ENCODE measurements at places on chromosomes 16 and 17.
A peak's percentile ranks its signal among the peaks of the same experiment; 100 is the strongest.

GRCh38 chr16:49441366-49441780 lies 67.8 kb downstream of the C16orf78 start:
- DNase-seq: no peak

GRCh38 chr16:87410530-87410929 lies 18.4 kb downstream of the MAP1LC3B start:
- no peak for DNase-seq

GRCh38 chr17:77291591-77292386 lies 151.0 kb downstream of the SEC14L1 start:
- DNase-seq: no peak

- DNase-seq: peak; percentile 67
Observed at GRCh38 chr17:37553401-37553966, 55.7 kb downstream of the SYNRG start.

DNA sequence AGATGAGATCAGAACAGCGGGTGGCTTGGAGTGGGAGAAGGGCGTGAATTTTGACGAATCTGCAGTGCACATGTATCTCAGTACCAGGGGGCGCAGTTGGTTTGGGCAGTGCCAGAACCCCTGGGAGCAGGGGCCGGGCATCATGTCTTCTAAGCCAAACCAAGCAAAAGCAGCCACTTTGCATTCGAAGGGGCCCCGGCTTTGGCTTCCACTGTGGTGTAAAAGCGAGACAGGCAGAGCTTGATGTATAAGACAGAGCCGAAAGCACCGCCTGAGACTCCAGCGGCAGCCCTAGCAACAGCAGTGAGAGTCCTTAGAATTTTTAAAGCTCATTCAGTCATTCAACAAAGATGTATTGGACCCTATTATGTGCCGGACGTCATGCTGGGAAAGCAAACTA lies 3.8 kb upstream of the XYLT1 start:
- DNase-seq: no peak

DNA sequence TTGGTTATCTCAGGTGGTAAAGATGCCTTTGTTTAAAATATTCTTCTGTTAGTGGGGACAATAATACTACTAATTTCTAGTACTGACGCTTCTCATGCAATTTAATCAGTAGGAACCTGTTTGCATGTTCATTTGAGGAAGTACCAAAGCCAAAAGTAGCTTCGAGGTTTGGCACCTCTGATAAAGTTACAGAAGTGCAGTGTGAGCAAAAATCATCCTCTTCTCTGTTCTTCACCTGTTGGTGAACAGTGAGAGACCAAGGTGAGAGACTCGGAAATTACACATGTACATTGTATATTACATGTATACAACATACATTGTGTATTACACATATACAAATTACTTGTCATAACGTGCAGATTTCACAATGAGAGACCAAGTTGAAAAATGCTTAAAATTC lies 404.6 kb downstream of the MAF start:
- no peak for DNase-seq

DNA sequence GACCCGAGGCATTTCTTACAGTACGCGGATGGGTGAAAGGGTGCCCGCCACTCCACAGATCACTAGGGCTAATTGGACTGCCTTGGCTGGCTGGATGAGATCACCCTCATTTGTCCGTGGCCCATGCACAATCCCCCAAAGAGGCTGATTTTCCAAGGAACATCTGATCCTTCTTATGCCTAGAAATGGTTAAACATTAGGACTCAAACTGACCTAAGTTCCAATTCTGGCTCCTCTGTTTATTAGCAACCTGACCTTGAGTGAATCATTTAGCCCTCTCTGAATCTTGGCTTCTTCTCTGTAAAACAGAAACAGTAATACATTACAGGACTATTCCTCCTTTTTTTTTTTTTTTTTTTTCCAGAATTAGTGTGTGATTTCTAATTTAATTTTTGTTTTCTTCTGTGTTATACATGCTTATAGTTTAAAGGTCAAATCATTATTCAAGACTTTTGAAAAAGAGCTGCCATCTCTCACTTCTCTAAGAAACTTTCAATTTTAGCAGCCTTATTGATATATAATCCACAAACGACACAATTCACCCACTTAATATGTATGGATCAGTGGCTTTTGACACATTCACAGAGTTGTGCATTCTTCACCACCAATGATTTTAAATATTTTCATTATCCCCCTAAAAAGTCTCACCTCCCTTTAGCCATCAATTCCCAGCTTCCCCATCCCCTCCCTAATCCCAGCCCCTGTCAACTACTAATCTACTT lies 45.4 kb upstream of the TMEM132E start:
- DNase-seq: no peak

- DNase-seq: no peak
Observed at GRCh38 chr17:58088624-58089023, 5.4 kb downstream of the DYNLL2 start.

DNA sequence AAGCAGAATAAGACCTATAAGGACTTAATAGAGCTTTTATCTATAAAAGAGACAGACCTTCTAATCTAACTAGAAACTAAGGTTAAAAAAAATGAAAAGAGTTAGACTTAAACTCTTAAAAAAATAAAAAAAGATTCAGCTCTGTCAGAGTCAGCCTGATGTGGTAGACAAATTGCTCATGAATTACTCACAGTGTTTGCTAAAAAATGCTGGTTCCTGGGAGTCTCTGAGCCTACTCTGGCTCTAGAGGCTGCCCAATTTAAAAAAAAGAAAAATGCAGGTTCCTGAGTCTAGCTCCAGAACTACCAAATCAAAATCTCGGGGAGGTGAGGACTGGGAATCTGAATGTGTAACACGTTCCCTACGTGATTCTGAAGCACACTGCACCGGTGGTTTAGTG lies 18.1 kb downstream of the SOST start:
- no peak for DNase-seq

DNA sequence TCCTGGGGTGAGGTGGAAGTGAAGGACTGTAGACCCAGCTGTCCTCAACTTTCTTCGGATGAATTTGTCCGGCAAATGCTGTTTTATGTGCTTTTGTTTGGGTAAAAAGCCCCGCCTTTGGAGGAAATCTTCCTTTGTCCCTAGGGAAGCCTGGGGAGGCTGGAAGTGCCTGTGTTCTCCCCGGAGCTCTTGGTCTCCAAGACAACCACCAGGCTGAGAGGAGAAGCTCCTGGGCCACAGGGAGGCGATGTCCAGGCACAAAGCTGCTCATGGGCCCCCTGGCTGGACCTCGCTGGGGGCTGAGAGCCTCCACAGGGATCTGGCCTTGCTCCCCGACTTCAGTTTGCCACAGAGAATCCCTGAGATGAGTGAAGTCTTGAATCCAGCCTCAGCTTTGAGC lies 293.1 kb upstream of the N4BP1 start:
- DNase-seq: no peak

- DNase-seq: no peak
Observed at GRCh38 chr17:14690704-14691103, 389.8 kb downstream of the HS3ST3B1 start.

- DNase-seq: no peak
Observed at GRCh38 chr17:3859940-3860339, 13.9 kb upstream of the NCBP3 start.

DNA sequence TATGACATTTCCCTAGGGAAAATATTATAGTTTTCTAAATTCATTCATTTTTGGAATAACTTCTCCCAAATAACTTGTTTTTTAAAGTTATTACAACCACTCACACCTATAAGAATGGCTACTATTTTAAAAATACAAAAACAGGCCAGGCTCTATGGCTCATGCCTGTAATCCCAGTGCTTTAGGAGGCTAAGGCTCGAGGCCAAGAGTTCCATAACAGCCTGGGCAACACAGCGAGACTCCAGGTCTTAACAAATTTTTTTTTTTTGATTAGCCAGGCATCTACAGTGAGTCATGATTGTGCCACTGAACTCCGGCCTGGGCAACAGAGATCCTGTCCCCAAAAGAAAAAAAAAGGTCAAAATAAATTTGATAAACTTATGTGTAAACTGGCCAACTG lies 43.6 kb upstream of the YPEL2 start:
- no peak for DNase-seq
